HCEC 1CT (cell line): ENCODE measurements at places on chromosomes 11 and 22.

- DNase-seq = no peak
These were observed 157.4 kb upstream of the NAV2 start for GRCh38 chr11:19555266-19555665.

GRCh38 chr11:24064309-24064903 is 432.4 kb upstream of the LUZP2 start:
- DNase-seq = no peak

GRCh38 chr22:23315341-23315917 is 135.1 kb downstream of the BCR start:
- DNase-seq = peak; percentile 48

DNA sequence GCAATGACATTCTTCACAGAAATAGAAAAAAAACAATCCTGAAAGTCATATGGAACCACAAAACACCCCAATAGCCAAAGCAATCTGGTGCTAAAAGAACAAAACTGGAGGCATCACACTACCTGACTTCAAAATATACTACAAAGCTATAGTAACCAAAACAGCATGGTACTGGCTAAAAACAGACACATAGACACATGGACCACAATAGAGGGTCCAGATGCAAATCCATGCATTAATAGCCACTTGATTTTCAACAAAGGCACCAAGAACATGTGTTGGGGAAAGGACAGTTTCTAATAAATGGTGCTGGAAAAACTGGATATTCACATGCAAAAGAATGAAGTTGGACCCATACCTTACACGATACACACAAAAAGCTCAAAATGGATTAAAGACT is 27.9 kb upstream of the SMIM38 start:
- no peak for DNase-seq

- DNase-seq = peak; percentile 20
These were observed 64.7 kb downstream of the LDLRAD3 start for GRCh38 chr11:36008584-36008983.

DNA sequence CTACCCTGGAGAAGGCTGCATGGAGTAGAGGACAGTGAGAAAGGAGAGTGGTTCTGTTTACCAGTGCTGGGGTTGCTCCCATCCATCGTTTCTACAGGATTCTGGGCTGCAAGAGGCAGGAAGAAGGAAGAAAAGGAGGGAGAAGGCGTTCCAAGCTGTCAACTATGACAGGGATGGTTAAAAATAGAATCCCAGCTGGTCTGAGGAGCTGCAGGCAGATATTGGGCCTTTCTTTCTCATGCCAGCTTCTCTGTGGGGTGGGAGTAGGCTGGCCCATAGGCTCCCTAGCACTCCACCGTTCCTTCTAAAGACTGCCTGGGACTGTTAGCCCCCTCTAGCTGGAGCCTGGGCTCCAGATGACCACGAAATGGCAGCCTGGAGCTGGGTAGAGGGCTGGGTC is 13.6 kb downstream of the CCKBR start:
- no peak for DNase-seq

GRCh38 chr11:74849525-74850391 is 99.1 kb downstream of the XRRA1 start:
- peak; percentile 68 for DNase-seq

GRCh38 chr11:73939096-73939495 is 11.7 kb upstream of the DNAJB13 start:
- no peak for DNase-seq

DNA sequence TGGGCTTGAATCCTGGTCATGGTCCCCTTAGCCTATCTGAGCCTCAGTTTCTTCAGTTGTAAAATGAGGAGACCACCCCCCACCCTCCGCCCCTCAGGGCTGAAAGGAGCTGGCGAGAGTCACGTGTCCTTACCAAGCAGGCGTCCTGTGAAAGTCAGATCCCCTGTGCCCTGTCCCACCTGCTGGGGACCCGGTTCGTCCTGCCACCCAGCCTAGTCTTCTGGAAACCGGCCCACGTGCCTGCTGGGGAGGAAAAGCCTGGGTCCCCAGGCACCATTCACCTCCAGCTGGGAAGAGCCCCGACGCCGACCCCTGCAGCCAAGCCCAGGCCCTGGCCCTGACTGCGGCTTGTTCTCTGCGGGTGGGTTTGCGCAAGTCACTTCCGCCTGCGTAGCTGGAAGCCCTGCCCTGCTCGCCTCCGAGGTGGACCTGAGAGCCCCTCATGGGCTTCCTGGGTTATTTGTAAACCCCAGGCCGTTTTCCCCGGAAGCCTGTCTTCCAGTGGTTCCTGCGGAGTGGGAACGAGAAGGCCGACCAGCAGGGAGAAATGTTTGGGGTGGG is 679 bp upstream of the SSH3 start:
- no peak for DNase-seq

- DNase-seq = no peak
These were observed 272.5 kb downstream of the BUD13 start for GRCh38 chr11:116500026-116500946.

GRCh38 chr11:92329646-92330045 is 105.0 kb downstream of the FAT3 start:
- peak; percentile 30 for DNase-seq
